CD4-positive, alpha-beta T cell treated with Interleukin-15 for 1 hour (primary cell): ENCODE measurements at places on chromosomes 12 and 14.

- DNase-seq: no peak
Measured at GRCh38 chr14:74634481-74634880, 22.4 kb upstream of the LTBP2 start.

GRCh38 chr12:114658002-114658441 lies 26.0 kb downstream of the TBX3 start:
- DNase-seq: no peak

- no peak for DNase-seq
Measured at GRCh38 chr14:52789118-52789517, 2.3 kb downstream of the GNPNAT1 start.

DNA sequence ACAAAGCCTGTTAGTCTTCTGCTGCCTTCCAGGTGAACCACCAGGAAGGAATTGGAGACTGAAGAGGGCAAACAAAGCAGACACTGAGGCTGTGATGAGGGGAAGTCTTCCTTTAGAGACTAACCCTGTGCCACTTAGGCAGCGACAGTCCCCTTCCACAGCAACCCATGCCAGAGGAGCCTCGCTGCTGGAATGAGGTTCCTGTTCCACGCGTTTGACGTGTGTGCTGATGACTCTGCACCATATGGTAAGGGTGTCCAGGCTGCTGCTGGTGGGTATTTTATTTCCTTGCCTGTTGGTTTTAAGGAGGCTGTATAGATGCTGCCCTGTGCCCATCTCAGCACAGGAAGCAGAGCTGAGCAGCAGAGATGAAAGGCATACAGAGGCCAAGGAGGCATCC lies 361.9 kb upstream of the FKBP4 start:
- DNase-seq: no peak

- no peak for DNase-seq
Measured at GRCh38 chr12:48486679-48487078, 4.4 kb downstream of the C12orf54 start.

DNA sequence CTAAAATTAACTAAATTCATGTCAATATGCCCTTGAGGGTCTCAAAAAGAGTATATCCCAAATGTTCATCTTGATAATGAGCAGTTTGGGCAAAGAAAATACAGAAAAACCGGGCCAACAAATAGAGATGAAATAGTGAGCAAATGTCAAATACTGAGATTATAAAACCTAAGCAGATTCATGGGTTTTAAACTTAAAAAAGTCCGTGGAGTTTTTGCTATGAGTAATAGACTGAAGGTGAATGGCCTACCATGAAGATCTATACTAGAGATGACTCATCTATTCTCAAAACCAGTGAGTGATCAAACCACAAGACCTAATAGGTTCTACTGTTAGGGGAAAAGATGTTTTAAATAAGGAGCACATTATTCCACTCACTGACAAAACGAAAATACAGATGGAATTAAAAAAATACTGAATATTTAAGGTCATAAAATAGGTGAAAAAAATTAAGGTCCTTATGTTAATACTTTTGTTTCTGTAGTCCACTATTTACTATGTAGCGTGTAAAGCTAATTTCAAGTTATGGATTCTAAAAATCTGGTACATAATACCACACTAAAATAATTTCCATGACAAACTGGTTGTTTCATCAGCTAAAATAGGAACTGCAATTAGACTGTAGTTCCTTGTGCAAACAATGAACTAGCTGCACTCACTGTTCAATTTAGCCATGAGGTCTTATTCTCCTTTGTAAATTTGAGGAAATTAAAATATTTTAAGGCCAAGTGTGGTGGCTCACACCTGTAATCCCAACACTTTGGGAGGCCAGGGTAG lies 5.0 kb downstream of the HNRNPC start:
- DNase-seq: no peak

DNA sequence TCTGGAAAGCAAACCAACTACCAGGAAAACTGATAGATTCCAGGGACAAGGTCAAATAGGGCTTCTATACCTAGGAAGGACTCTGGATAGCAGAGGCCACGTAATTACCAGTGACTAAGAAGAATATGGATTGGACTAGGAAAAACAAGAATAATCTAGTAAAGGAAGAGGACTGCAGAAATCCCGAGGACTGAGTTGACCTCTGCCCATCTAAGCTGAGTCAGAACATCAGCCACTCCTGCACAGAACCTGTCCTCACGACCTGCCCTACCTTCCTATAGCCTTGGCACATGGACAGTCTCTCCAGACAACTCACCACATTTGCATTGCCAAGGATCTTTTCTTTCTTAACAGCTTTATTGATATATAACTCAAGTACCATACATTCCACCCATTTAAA lies 2.3 kb downstream of the OR6J1 start:
- DNase-seq: no peak

GRCh38 chr12:130911193-130911592 lies 39.3 kb downstream of the RAN start:
- no peak for DNase-seq

DNA sequence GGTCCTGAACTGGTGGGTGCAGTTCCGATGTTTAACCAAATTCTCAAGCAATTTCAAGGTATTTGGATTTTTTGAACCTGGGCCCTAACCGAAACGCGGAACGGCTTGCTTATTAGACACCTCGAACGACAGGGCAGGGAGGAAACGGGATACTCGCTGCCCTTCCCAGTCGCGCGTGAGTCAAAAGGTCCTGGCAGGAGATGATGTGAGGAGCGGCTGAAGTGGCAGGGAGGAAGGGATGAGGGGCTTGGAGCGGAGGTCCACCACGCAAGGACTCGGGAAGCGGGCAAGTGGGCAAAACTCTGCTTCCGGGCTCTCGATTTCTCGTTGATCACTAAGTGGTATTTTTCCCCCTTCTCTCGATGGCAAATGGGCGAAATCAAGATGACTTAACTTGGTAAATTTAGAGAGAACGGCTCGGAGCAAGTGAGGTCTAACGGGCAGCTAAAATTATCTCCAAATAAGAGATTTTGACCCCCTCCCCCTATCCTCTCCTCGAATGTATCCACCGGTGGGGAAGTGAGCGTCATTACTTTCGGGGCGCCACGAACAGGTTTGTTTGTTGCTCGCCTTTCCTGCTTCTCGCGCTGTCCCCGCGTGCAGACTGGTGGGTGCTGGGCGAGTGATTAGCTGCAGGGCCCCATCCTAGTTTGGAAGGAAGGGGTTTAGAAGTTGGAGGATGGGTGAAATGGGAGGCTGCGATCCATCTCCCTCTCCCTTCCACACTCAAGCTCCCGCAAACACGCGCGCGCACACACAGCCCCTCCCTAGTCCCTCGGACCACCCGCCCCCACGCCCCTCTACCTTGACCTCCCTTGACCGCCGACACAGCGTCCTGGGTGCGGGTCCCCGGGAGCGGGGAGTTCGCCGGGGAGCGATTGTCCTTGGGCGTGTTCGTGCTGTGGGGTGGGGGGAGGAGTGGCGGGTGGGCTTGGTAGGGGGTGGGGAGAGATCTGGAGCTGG lies 986 bp upstream of the NTF3 start:
- no peak for DNase-seq

DNA sequence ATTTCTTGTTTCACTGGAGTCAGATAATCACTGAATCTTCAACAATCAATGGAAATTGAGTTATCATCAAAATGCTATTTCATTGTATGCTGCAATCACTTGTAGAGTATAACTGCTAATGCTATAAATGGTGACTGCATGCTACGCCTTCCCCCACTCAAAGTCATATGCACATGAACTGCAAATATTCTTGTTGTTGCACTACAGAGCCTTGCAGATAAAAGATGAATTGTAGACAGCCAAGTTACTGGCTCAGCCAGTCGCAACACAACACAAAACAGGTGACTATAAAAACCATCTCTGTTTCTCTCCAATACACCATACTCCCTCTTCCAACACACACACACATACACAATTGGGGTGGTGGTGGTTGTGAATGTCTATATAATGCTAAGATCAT lies 171.0 kb upstream of the HMGA2 start:
- no peak for DNase-seq

DNA sequence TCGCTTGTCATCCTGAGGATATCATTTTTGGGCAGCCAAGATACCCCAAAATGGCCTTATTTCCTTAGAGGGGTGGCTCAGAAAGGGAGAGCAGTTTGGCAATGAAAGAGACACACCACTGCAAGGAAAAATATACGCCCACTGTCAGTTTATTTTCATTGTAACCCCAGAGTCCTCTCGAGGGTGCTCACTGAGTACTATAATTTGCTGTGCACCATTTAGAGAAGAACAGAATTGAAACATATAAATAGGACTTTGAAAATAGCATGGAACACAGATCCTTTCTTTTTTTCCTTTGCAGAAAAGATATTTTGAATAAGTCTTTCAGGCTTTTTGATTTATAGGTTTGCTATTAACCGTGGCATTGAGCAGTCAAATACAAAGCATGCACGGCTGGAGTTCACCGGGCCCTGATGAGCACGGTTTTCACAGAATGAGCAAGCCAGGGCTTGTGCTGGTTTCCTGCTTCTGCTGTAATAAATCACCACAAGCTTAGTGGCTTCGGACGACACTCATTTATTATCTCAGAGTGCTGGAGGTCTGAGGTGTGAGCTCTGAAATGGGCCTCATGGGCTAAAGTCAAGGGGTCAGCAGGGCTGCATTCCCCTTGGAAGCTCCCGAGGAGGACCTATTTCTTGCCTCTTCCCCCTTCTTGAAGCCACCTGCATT lies 152.3 kb downstream of the ZNF664 start:
- DNase-seq: no peak

- no peak for DNase-seq
Measured at GRCh38 chr12:552466-552865, 92.7 kb downstream of the B4GALNT3 start.

DNA sequence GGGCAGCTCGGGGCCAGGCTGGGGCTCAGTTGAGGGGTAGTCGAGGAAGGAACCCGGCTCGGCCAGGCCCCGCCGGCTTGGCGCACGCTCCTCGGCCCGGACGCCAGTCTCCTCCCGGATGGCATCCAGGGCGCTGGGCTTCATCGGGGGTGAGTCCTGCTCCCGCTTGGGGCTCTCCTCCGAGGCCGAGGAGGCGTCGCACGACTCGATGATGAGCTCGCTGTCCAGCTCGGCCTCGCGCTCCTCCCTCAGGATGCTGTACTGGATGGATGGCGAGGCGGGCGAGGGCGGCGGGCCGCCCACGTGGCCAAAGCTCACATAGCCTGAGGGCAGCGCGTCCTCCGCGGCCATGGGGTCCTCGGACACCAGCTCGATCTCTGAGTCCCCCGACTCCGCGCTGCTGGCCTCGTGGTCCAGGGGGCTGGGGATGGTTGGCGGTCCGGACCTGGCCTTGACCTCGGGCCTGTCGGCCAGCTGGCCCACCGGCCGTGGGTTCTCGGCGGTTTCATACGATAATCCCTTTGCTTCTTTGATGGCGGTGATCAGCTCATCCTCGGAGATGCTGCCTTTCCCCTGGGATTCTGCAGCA lies 143.4 kb downstream of the RTN1 start:
- no peak for DNase-seq

DNA sequence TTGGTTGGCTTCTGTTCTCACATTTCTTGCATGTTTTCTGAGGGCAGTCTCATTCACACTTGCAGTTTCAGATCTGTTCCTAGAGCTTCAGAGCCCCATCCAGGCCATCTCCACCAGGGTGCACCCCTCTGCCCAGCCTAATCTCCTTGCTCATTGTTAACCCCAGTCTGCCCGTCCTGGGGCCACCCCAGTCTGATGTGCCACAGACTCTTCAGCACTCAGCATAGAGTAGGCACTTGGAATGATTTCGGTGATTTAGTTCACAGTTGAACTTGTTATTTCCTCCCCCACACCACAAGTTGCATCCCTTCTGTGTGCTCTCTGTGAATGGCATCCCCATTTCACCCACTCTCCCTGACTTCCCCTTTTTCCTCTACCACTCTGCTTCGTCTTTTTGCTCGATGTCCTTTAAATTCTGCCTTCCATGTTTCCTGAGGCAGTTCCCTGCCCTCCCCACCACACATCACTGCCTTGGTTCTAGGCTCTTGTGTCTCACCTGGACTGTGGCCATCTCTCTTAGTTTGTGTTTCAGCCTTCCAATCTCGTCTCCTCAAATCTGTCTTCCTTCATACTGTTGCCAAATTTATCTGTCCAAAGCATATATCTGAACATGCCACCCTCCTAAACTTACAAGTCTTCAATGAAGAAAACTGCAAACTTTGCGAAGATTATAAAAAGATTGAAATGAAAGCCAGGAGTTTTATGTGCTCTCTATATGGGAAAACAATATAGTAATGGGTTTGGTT lies 41.5 kb downstream of the ANO6 start:
- DNase-seq: no peak

DNA sequence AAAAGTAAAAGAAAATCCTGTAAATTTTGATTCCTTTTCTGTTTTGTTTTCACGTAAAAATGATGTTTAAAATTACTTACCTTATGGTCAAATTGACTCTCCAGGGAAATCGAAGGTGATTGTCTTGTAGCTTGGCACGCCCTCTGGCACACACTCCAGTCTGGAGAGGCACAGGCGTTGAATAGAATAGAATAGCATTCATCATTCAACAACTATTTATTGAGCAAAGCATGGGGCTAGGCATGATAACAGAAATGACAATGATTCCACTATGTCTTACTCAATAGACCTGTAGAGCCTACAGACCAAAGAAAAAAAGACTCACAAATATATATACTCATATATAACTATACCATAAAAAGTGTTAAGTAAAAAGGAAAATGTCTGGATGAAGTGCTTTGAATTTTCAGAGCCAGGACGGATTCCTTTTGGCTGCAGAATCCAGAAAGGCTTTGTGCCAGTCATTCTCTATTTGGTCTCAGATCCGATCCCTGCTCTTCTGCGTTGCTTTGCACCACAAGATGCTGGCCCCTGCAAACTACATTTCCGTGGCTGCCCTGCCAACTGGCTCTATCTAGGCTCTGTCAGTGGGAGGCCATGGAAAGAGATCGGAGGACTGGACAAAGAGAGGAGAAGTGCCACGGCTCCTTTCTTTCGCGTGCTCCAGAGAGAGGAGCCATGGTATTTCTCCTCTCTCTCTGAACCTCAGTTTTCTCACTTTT lies 231.8 kb downstream of the CRADD start:
- no peak for DNase-seq

DNA sequence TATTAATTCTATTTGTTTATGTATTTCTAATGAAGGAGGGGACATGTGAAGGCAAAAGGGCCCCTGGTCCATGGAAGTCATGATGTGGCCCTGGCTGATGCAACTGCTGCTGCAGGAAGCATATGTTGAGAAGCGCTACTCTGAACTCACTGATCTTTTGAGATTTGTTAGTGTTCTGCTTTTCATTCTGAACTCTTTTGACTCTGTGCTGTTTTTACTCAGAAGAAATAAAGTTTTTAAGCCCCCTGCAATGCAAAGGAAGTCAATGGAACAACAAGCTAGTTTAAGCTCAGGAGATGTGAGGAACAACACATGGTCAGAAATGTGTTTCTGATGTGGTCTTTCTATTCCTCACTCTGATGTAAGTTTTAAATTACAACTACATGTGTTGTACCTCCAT lies 88.9 kb upstream of the BTG1 start:
- DNase-seq: no peak

- DNase-seq: no peak
Measured at GRCh38 chr14:94110552-94111181, at the start of gene IFI27. TSS of gene IFI27 (plus strand) at chr14:94110736.

GRCh38 chr12:11787933-11788849 lies 138.7 kb downstream of the ETV6 start:
- DNase-seq: no peak
